ENCODE measurements at places on chromosomes 1 and 21.

DNA sequence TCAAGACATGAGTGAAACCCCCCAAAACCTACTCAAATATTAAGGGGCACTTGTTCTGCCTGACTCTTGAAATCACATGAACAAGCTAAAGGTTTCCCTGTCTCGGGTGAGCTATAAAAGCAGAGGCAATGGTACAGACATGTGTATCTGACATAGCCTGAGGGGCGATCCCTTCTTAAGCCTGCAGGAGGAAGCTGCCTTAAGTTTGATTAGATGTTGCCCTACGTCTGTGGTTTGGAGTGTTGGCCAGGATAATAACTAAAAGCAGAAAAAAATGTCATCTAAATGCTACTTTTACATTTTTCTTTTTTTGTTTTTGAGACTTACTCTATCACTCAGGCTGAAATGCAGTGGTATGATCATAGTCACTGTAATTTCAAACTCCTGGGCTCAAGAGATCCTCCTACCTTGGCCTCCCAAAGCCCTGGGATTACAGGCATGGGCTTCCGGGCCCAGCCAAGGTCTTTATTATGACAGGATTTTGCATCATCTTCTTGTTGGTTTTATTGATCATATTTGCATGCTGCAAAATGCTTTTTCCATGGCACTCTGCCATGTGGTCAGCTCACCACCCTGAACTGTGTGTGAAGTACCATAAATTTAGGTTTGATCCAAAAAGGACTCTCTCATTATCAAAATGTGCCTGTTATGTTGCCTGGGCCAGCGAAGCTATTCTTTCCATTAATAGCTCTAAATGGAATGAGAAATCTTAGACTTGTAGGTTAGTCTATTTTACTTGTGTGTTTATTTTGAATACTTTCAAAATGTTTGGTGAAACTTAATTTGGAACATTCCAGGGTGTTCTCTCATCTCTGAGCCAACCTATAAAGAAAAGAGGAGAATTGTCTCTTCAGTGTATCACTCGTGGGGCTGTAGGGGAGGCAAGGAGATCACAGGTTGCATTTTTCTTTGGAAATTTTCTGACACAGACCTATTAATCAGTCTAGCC is 15.0 kb upstream of the HMGN1 start:
- no peak for DNase-seq

DNA sequence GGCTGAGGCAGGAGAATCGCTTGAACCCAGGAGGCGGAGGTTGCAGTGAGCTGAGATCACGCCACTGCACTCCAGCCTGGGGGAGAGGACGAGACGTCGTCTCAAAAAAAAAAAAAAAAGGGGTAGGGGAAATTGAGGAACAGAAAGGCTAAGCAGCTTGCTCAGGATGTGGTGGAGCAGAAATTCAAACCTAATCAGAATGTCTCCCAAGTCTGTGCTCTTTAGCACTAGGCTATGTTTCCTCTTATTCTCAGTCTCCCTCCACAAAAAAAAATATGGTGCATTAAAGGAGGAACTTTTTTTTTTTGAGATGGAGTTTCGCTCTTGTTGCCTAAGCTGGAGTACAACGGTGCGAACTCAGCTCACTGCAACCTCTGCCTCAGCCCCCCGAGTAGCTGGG is 114.2 kb downstream of the SLC16A1 start:
- no peak for DNase-seq

DNA sequence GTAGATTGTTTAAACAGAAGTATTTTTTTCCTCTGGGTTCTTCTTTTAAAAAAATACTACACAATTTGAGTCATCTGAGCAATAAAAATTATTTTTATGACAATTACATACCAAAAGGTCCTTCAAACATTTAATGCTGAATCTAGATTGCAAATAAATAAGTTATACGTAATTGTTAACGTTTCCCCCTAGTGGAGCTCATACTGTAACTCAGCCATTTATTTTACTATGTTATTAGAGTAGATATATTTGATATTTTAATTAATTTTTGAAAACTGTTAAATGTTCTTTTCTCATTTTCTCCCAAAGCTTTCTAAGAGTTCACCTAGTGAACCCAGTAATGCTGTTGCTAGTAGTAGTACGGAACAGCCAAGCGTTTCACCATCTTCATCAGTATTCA is 33.5 kb downstream of the ZMYM1 start:
- no peak for DNase-seq

DNA sequence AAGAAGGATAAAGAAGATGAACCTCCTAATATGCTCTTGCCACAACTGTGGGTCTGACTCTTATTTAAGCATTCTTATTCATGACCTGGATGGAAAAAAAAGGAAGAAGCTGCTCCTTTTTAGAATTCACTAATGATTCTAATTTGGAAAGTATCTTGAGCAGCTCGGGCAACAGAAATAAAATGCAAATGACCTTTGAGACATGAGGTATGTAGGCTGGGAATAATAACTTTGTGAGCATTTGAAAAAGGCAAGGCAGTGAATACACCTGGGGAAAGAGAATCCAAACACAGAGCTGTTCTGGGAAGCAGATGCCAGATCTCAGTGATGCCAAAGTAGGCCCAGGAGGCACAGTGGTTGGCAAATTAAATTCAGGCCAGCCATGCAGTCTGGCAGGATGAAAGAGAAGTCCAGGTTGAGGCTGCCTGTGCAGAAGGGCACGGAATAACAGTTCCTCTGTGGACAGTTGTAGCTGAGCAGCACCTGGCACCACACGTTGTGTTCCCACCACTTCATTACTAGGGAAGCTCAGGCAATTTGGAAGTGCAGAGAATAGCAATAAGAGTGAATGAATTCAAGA is 320.8 kb upstream of the ST6GALNAC5 start:
- DNase-seq = no peak

GRCh38 chr1:198637916-198638437 is 863 bp upstream of the PTPRC start:
- no peak for DNase-seq

GRCh38 chr1:198455966-198456365 is 84.5 kb downstream of the ATP6V1G3 start:
- no peak for DNase-seq

- DNase-seq = no peak
Observed at GRCh38 chr1:55654750-55655149, 439.6 kb upstream of the USP24 start.

- peak; percentile 32 for DNase-seq
Observed at GRCh38 chr1:87942165-87942564, 613.5 kb downstream of the LMO4 start.

DNA sequence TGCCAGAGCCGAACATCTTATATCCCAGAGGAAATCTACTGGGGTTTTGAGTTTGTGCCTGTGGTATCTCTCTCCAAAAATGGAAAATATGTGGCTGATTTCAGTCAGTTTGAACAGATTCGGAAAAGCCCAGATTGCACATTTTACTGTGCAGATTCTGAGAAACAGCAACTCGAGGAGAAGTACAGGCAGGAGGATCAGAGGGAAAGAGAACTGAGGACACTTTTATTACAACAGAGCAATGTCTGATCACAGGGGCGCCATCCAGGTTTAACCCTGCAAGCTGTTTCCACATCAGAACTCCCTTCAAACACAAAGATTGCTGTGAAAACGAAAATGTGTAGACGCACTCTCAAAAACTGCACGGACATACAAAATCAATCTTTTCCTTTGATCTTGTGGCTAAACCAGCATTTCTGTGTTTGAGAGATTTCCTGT is 43.4 kb downstream of the KCNJ15 start:
- DNase-seq = no peak

GRCh38 chr1:67890857-67891256 is 57.6 kb upstream of the GNG12 start:
- DNase-seq = peak; percentile 24

- DNase-seq = peak; percentile 32
Observed at GRCh38 chr21:29237110-29238052, 61.3 kb upstream of the BACH1 start.

DNA sequence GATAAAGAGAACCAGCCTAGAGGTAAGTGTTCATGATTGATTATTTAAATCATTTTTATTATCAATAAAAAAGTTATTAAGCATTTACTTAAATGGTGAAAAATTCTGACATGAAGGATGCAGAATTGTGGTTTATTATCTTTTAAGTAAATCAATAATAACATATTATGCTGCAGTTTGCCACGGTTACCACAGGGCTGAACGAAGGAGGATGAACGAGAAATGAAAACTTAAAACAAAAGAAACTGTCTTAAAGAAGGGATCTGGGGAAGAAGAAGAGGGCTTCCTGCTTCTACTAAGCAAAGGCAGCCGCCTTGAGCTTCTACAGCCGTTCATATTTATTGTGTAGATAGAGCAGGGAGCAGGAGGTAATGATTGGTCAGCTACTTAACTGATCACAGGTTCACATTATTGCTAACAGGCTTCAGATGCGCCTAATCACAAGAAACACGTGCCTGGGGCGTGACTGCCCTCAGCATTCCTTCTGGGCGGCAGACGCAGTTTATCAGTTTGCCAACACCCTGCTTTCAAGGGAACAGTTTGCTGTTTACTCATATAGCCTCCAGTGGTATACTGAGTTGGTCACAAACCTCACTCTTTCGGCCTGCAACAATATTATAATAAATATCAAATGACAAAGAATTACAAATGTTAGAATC is 5.8 kb upstream of the FNBP1L start:
- peak; percentile 28 for DNase-seq

DNA sequence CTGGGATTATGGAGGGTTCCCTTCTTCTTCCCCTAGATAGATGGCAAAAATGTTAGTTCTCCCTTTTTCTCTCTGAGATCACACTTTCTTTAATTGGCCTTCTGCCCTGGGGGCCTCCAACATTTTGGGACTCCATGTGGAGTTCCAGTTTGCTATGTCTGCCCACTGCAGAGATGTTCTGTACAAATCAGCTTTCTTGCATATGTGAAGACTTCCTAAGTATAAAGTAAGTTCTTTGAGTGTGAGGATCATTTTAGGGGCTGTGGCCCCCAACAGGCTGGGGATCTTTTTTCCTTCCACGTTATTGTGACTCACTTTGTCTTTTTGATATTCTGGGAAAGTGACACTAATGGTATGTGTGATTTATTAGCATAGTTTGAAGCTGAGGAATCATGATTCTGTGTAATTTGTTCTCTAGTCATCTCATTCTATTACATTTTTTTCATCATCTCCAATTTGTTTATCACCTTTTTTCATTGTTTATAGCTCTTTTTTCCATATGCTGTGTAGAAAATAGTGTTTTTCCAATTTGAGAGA is 48.2 kb downstream of the HHAT start:
- DNase-seq = peak; percentile 16

DNA sequence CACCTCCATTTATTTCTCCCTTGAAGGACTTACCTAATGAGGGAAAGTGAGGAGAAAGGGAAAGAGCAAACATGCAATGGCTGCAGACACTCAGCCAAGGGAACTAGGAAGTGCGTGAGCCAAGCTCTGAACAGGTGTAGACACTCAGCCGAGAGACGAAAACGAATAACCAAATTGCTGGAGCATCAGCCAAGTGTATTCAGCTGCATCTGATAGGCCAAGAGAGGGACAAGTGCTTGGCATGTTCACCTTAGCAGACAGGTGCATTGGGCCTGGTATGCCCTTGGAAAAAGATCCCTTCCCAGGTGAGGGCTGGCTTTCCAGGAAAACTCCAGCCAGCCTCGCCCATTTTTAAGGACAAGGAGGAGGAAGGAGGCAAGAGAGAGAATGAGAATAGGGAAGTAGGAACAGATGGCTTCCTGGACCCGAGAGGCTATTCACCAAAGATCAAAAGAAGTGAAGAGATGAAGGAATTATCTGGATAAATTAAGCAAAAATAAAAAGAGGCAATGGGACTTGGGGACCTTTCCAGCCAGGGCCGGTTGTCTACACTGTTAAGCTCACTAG is 184.7 kb downstream of the TOMM20 start:
- DNase-seq = no peak

- no peak for DNase-seq
Observed at GRCh38 chr1:33468967-33469366, 3.5 kb upstream of the ZSCAN20 start.

GRCh38 chr1:77671836-77672235 is 10.6 kb downstream of the ZZZ3 start:
- peak; percentile 13 for DNase-seq

GRCh38 chr1:53731779-53732305 is 7.1 kb downstream of the GLIS1 start:
- peak; percentile 70 for DNase-seq

- no peak for DNase-seq
Observed at GRCh38 chr1:28027238-28027637, 61.2 kb downstream of the EYA3 start.

GRCh38 chr1:69587391-69587790 is 19.7 kb downstream of the LRRC7 start:
- DNase-seq = no peak

GRCh38 chr1:8701794-8702471 is 115.5 kb downstream of the RERE start:
- DNase-seq = peak; percentile 65

GRCh38 chr1:160620942-160621632 is 25.8 kb downstream of the SLAMF1 start:
- DNase-seq = no peak

DNA sequence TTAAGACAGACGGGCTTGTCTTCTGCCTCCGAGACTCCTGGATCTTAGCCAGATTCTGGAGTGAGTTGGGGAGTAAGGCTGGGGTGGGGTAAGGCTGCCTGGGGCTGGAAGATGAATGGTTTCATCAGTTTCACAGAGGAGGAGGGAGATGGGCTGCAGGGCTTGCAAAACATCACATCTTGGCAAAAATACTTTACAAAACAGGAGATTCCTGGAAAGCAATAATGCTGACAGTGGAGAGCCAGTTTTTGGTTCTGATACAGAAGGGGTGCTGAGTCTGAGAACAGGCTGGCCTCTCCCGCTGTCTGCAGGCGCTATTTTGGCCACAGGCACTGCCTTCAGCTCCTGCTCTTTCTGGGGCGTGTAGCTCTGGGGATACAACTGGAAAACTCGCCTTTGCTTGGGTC is 83.4 kb upstream of the KCNE2 start:
- no peak for DNase-seq

DNA sequence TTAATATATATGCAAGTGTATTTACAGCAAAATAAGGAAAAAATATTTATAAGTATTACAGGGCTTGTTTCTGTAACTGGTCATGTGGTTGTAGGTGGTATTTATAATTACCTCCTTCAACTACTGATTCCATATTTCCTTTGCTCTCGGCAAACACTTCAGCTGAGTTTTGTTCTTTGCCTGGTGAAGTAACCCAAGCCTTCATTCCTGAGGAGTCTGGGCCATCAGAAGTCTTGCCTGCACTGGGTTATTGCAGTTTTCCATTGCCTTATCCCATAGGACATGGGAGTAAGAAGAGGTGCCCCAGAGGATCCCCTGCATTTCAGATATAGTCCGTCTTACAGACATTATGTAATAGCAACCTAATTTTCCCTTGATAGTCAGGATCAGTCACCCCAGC is 23.8 kb downstream of the MARK1 start:
- no peak for DNase-seq

Measured in kidney tubule cell (primary cell).